ENCODE measurements at places on chromosomes 6 and 20.

GRCh38 chr20:9514461-9515213 is at the start of gene LAMP5:
Gene LAMP5 (plus strand): TSS chr20:9514590. CDS start chr20:9514853, 263 bp downstream.
- DNase-seq: no peak

DNA sequence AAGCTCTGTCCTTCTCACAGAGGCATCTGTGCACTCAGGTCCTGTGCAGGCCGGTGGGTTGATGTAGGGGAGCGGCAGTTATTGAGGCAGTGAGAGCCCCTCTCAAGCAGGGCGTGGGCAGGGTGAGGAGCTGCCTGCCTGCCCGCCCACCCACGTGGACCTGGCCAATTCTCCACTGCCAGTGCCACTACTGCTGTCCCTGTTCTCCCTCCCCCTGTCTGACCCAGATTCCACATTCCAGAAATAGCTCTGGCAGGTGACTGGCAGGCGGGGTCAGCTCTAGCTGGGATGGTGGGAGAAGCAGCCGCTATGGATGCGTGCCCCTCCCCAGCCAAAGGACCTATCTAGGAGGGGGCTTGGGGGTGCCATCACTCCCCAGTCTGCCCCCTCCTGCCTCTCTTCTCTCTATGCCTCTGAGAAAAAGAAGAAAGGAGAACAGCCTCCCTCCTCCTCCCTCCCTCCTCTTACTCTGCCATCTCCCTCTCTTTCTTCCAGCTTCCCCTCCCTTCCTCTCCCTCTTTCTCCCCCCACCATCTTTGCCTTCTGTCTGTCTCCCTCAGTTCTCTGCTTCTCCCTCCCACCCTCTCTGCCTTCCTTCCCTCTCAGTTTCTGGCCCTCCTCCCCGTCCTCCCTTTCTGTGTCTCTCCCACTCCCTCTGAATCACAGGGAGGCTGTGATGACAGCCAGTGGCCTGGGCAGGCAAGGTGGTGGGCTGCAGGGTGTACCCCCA is 86.5 kb upstream of the MYL9 start:
- DNase-seq: no peak

GRCh38 chr6:12343122-12343439 is 52.9 kb downstream of the EDN1 start:
- DNase-seq: no peak

DNA sequence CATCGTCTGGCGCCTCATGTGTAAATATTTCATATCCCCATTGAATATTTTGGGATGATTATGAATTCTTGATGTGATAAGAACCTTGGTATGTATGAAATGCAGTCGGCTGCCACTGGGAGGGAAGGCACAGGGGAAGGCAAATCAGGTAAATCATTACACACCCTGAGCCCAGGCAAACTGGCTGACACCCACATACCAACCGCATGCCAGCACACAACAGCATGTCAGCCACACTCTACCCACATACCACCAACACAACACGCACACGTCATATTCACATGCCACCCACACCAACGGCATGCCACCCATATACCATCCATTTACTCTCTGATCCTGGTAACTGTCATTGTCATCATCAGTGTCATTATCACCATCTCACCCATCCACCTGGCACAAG is 28.3 kb upstream of the MDGA1 start:
- DNase-seq: no peak

DNA sequence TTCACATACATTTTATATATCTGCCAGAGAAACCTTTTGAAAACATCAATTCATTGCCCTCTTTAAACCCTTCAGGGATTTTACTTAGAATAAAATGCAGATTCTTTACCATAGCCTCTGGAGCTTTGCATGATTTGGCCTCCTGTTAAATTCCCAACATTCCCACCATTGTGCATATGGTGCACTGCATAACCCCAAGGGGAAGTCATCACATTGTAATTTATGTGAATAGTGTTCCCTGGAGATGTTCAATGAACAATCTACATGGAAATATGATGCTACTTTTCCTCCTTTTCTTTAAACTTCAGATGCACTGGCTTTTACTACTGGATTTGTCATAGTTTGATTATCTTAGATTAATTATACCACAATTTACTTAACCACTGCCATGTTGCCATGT is 94.7 kb downstream of the PHF3 start:
- DNase-seq: no peak

- DNase-seq: no peak
Measured at GRCh38 chr6:160007611-160008010, 38.7 kb downstream of the IGF2R start.

- DNase-seq: no peak
Measured at GRCh38 chr6:101585501-101585900, 192.0 kb downstream of the GRIK2 start.

DNA sequence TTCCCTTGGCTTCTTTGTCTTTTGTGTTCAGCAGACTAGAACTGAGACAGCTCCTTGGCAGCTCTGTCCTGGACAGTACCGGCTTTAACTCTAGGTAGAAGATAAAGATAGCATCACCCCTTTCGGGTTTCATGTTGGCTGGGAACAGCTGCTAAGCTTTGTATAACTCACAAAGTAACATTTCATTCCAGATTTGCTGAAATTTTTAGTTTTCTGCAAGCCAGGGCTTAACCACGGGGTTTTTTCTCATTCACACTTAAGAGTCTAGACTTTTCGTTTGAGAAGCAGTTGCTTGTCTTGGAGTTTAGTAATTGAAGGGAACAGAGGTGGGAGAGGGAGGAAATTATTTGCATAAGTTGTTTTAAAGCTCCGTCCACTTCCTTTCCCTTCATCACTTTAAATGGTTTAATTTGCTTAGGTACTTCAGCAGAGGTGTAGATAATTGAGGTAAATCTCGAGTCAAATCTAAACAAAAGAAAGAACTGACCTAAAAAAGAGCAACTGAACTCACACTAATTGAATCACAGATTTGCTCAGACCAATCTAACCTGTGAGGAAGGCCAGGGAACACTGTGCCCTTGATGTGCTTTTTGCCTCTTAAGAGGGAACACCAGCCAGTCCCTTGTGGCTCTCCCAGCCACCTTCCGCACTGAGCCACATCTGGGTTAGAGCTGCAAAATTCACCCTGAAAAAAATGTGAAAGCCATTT is 48.3 kb downstream of the RREB1 start:
- DNase-seq: no peak

GRCh38 chr6:38480036-38480435 is 159.7 kb downstream of the BTBD9 start:
- DNase-seq: no peak

DNA sequence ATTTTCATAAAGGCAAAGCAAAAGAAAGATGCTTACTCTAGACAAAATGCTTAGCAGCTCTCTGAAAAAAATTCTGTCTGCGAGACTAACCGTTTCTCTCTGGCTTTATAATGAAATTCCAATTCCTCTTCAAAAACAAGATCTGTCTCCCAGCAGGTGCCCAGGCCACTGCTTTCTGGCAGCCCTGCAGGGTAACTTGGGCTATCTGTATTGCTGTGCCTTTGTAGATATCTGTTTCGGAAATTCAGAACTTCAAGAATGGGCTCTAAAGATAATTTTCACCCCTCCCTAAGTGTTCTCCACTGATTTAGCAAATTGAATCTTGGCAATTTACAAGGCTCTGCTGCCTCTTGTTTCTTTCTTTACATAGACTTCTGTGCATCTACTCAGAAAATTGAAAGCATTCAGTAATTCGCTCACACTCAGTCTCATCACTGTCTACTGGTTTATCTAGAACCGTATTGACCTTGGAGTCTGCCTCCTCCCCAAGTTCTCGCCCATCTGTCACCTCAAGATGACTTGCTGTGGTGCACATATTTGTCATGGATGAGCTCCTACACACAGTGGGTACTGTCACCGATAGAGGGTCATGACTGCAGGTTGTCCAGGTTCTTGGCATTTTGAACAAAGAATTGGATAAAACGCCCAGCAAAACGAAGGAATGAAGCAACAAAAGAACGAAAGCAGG is 26.4 kb upstream of the FABP7 start:
- DNase-seq: no peak

- no peak for DNase-seq
Measured at GRCh38 chr20:51833326-51833725, 31.0 kb upstream of the SALL4 start.

DNA sequence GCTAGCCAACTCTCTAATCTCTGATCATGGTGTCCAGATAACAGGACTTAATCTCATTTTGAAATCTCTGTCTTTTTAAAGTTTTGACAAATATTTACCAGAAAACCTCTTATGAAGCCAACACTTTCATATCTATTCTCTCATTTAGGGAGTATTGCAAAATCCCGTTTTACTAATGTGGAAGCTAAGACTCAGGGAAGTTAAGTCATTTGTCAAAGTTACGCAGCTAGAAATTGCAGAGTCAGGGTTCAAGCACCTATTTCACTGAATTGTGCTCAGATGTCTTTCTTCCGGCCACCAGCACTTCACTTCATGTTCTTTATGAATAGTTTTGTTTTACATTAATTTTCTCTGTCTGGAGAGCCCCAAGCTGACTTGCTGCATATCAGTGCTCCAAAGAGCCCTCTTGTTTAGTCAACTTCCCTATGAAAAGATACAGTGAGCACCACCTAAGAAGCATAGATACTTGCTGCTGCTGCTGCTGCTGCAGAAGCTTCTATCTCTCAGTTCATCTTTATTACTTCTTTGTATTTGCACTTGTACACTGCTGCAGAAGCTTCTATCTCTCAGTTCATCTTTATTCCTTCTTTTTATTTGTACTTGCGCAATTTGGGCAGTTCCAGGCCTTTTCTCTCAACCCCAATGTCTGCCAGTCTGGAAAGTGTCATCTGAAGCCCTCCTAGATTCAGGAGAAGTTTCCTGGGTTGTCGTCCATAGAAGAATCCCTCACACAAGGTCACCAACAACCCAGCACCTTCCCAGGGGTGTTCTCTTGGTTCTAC is 329.7 kb downstream of the MAFB start:
- DNase-seq: no peak

- DNase-seq: no peak
Measured at GRCh38 chr20:54088430-54088829, 18.0 kb upstream of the BCAS1 start.

- DNase-seq: no peak
Measured at GRCh38 chr6:43937236-43938177, 167.5 kb downstream of the VEGFA start.

- no peak for DNase-seq
Measured at GRCh38 chr6:133623065-133623464, 265.8 kb upstream of the TCF21 start.

DNA sequence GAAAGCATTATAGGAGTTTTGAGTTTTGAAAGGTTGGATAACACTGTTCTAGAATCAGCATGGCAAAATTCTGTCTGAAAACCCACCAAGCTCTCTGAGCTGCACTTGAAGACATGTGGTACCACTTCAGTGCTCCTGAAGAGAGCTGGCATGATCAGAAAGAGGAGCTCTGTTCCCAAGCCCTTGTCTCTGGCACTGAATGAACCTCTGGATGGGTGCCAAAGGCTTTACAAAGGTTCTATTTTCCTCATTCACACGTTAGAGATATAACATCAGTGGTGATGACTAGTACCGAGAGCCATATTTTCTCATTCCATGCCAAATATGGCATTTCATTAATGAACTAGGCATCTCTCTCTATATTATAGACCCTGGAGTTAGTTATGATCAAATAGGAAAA is 301.8 kb upstream of the ID4 start:
- no peak for DNase-seq

DNA sequence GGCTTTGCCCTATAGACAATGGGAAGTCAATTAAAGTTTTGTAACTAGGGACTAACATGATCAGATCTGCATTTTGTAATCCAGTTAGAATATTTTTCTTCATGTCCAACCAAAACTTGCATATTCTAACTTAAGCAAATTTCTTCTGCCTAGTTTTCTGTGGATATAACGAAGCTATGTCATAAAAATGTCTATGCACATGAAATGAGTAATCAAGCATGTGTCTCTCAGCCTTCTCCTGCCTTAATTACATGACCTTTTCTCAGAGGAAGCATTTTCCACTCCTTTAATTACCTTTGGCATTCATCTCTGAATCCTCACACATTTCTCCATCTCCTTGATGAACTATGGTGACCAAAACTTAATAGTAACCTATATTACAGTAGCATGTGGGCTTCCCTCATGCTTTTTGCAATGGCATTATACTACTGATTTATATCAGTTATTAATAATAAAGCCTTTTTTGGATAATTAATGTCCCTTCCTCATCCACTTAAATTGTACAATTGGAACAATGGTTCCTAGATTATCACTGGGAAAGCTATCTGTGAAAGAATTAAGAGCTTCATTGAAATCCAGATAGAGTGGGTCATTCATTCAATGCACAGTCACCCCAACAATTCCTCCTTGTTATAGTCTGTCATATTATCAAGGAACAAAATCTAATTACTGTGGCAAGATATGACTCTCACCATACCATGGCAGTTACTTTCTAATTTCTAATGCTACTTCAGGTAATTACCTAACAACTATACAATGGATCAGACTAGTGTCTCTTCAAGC is 19.1 kb upstream of the FBXO9 start:
- DNase-seq: no peak

- no peak for DNase-seq
Measured at GRCh38 chr6:113684382-113684901, 172.7 kb upstream of the MARCKS start.

GRCh38 chr6:107735906-107736635 is 88.0 kb downstream of the SCML4 start:
- DNase-seq: no peak

GRCh38 chr6:37579444-37580067 is 79.9 kb upstream of the CCDC167 start:
- DNase-seq: no peak

GRCh38 chr6:30259140-30260035 is 46.2 kb upstream of the TRIM26 start:
- DNase-seq: peak; percentile 54

DNA sequence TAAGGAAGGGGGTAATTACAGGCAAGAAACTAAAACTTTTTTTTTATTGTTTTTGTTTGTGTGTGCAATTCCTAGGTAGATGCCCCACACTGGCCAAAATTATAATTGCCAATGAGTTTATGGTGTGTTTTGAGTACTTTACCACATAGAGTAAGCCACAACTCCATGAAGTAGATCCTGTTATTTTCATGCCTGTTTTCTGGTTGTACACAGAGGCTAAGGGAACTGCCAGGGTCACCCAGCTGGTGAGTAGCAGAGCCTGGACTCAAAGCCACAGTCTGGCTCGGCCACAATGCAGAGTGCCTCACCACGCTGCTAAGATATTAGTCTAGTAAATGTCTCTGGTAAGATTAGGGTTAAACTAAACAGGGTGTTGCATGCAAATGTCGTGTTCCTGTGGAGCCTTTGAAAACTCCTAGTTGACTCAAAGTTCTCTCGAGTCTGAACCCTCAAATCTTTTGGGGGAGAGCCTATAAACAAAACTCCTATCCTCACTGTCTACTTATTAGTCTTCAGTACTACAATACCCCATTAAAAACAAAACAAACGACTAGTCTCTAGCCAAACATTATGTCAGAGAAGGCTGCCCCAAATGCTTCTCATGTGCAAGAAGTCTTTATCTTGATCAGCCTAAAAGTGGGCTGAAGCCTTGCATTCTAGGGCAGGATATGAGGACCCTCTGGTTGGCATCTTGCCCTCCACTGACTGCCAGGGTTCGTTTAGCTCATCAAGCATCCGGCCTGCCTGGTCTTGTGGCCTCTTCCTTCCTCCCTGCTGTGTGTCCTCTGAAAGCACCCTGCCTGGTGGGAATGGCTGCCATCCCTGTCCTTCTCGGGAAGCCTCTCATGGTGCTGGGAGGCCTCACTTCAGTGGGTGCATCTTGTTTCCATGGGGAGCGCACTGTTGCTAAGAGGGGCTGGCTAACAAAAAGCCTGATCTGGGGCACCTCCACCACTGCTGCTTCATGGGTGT is 4.2 kb downstream of the DUSP22 start:
- DNase-seq: no peak

GRCh38 chr6:106444777-106445507 is 84.4 kb downstream of the CRYBG1 start:
- peak; percentile 1 for DNase-seq

GRCh38 chr6:75657327-75657726 is 55.6 kb downstream of the SENP6 start:
- no peak for DNase-seq

Measured in CD4-positive, CD25-positive, alpha-beta regulatory T cell (primary cell).